ENCODE measurements at places on chromosomes 3 and 15. TPM values are rescaled to one million over a fixed set of nuclear protein-coding genes. Genes with fewer than 3 reads are reported as not detected.

The DOCK3 gene
- 0.08 TPM for total RNA-seq

The APBA2 gene
- total RNA-seq = 2.8 TPM

The FBXO40 gene
- 0.08 TPM for total RNA-seq

The OR5K2 gene
- not detected for total RNA-seq

The CLDN16 gene
- 0.89 TPM for total RNA-seq

- no peak for DNase-seq
- no peaks in the 10 kb centered on the region for H3K27me3 ChIP-seq
- no peaks in the 10 kb centered on the region for H3K4me1 ChIP-seq
These were observed 256.4 kb upstream of the SOX2 start for GRCh38 chr3:181455276-181455675.

GRCh38 chr3:167729591-167729990 is 5.1 kb downstream of the PDCD10 start:
- no peak for DNase-seq
- no peak overlapping the region for H3K27ac ChIP-seq
- no peak overlapping the region for H3K4me3 ChIP-seq
- no peaks in the 10 kb centered on the region for H3K36me3 ChIP-seq
- peaks cover 3% of the 10 kb centered on the region for H3K4me1 ChIP-seq
- H3K27me3 ChIP-seq = no peaks in the 10 kb centered on the region

DNA sequence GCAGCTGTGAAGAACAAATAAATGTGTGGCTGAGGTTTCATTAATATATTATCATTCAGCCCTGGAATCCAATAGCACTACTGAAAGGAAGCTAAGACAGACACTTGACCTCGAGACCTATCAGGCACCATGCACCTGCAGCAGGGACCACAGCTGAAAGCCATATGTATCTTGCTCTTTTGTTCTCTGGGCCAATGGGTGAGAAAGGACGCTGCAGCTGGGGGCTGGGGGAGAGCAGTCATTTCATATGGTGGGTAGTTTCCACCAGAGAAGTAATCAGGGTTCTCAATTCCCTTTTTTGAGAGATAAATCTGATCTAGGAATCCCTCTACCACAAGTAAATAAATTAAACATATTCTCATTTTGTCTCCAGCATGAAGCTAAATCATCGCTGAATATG is 225.6 kb upstream of the STRIT1 start:
- no peak for DNase-seq
- no peak overlapping the region for H3K27ac ChIP-seq
- H3K27me3 ChIP-seq = no peaks in the 10 kb centered on the region
- no peak overlapping the region for H3K4me3 ChIP-seq
- no peaks in the 10 kb centered on the region for H3K36me3 ChIP-seq

GRCh38 chr15:88913017-88913849 is at the start of gene MFGE8:
Gene MFGE8 (minus strand): TSS chr15:88913379. CDS start chr15:88913319, 60 bp downstream.
- no peak within 1 kb of the TSS for H3K27ac ChIP-seq
- DNase-seq = peak; percentile 63
- peaks cover 3% of the 10 kb centered on the region for H3K4me1 ChIP-seq
- H3K27me3 ChIP-seq = no peaks in the 10 kb centered on the region
- H3K4me3 ChIP-seq = peak within 1 kb of the TSS; percentile 76
- no peaks in the 10 kb centered on the region for H3K36me3 ChIP-seq

DNA sequence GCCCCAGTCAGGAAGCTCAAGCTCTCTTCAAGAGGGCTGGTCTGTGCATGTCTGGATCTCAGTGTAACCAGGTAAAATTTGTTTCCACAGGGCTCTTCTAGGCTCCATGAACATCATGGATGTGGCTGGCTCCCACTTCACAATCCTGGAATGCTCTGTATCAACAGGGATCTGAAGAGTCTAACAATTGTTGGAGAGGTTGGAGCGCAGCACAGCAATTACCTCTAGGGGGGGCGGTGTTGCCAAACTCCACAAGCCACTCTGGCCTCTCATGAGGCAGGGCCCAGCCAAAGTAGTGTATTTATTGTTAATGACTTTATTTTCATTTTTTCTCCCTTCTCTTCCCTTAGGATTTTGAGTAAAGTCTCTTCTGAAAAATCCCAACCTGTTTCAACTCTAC is 6.1 kb upstream of the EIF2B5 start:
- H3K4me3 ChIP-seq = no peak overlapping the region
- no peaks in the 10 kb centered on the region for H3K36me3 ChIP-seq

DNA sequence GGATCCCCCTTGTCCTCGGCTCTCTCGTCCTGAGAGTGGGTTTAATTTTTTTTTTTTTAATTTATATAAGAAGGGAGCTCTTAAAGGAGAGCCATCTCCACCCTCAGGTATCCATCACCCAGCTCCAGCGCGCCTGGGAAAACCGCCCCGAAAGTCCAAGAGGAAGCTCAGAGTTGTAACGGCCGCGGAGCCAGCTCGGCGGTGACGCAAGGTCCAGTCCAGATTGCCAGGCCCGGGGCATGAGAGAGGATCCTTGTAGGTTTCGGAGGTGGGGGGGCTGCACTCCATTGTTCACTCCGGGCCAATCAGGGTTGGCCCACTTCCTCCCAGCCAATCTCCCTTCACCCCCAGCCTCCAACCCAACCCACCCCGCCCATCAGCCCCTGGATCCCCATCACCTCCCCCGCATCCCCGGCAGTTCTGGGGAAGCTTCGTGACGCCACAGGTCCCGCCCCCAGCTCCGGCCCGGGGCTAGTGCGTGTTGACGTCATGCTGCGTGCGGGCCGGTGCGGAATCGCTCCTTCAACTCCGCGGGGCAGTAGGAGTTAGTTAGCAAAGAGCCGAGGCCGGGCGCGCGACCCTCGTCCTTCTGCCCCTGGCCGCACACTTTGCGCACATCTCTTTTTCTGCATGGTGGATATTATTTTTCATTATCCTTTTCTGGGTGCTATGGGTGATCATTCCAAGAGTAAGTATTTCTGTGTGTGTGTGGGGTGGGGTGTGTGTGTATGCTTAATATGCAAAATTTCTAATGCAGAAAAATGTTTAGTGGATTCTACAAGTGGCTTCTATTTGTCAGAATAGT is at the start of gene ISL2:
Gene ISL2, plus strand, starts transcription at position 520 of the 805 bp plus-strand sequence. Its CDS starts 111 bp downstream, at position 631.
- no peaks in the 10 kb centered on the region for H3K36me3 ChIP-seq
- H3K27ac ChIP-seq = no peak within 1 kb of the TSS
- H3K27me3 ChIP-seq = no peaks in the 10 kb centered on the region
- peaks cover 28% of the 10 kb centered on the region for H3K4me1 ChIP-seq
- peak; percentile 33 for DNase-seq

GRCh38 chr3:120446891-120447668 is 3.7 kb downstream of the FSTL1 start:
- H3K4me1 ChIP-seq = peaks cover 7% of the 10 kb centered on the region
- H3K27me3 ChIP-seq = no peaks in the 10 kb centered on the region
- H3K27ac ChIP-seq = no peak overlapping the region
- H3K36me3 ChIP-seq = no peaks in the 10 kb centered on the region
- no peak for DNase-seq
- H3K4me3 ChIP-seq = no peak overlapping the region

DNA sequence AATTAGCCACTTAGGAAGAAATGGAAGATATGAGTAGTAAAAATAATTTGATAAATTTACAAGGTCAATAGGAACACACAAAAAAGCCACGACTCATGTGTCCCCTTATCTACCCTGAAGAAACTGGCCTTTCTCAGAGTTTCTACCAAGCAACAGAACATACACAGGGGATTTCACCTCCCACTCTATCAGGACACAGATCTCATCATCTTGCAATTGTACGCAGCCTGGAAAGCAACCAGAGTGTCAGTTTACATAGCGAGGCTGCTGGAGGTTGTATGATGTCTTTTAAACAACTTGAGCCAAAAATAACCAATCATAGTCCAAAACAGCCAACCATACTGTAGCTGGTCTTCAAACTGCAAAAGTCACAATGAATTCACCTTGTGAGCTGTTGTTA is 19.7 kb upstream of the LMOD3 start:
- H3K4me3 ChIP-seq = no peak overlapping the region
- DNase-seq = no peak
- H3K4me1 ChIP-seq = no peaks in the 10 kb centered on the region
- no peak overlapping the region for H3K27ac ChIP-seq

DNA sequence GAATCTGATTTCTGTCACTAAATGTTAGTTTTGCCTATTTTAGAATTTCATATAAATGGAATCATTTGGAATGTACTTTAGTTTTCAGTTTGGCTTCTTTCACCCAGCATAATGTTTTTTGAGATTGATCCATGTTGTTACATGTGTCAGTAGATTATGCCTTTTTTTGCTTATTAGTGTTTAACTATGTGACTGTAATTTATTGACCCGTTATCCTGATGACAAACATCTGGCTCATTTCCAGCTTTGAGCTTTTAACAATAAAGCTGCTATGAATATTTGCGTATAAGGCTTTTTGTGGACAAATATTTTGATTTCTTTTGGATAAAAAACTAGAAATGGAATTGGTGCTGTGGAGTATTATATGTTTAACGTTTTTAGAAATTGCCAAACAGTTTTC is 254.5 kb upstream of the CFAP20DC start:
- peaks cover 3% of the 10 kb centered on the region for H3K27me3 ChIP-seq
- H3K4me1 ChIP-seq = no peaks in the 10 kb centered on the region
- no peak overlapping the region for H3K27ac ChIP-seq
- H3K36me3 ChIP-seq = no peaks in the 10 kb centered on the region

DNA sequence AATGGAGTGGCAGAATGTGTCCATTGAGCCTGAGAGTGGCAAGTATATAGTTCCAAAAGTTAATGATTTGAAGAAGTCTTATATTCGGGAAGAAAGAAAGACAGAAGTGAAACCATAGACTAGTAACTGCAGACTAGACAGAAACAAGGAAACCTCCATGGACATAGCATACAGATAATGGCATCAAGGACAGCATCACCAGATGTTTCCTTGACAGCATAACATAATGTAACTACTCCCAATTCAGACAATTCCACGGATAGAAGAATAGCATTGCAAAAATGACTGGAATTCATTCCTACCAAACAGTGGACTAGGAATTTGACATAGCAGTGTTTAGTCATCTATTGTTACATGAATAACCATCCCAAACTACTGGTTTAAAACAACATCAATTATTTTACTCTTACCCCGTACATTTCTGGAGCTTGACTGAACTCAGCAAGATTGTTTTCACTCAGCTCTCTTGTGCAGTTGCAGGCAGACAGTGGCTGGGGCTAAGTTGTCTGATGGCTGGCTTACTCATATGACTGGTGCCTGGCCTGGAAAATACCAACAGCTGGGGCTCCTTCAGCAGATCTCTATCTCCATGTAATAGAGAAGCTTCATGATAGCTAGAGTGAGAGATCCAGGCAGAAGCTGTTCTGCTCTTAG is 109.7 kb upstream of the GADL1 start:
- H3K4me1 ChIP-seq = no peaks in the 10 kb centered on the region
- H3K27ac ChIP-seq = no peak overlapping the region
- H3K4me3 ChIP-seq = no peak overlapping the region
- no peak for DNase-seq

GRCh38 chr3:112477891-112478290 is 21.4 kb downstream of the BTLA start:
- H3K4me3 ChIP-seq = no peak overlapping the region
- H3K27ac ChIP-seq = no peak overlapping the region
- no peak for DNase-seq
- H3K27me3 ChIP-seq = no peaks in the 10 kb centered on the region
- no peaks in the 10 kb centered on the region for H3K4me1 ChIP-seq

- H3K36me3 ChIP-seq = peaks cover 11% of the 10 kb centered on the region
- H3K27me3 ChIP-seq = no peaks in the 10 kb centered on the region
- H3K4me3 ChIP-seq = no peak overlapping the region
- peaks cover 13% of the 10 kb centered on the region for H3K4me1 ChIP-seq
- DNase-seq = no peak
These were observed 18.0 kb downstream of the MIX23 start for GRCh38 chr3:122365073-122365472.

- peaks cover 11% of the 10 kb centered on the region for H3K4me1 ChIP-seq
- H3K27ac ChIP-seq = no peak within 1 kb of the TSS
- H3K4me3 ChIP-seq = peak within 1 kb of the TSS; percentile 45
These were observed at the start of gene KIF23 for GRCh38 chr15:69413822-69414700. Gene KIF23 (plus strand): TSS chr15:69414349. CDS start chr15:69414466, 117 bp downstream.

DNA sequence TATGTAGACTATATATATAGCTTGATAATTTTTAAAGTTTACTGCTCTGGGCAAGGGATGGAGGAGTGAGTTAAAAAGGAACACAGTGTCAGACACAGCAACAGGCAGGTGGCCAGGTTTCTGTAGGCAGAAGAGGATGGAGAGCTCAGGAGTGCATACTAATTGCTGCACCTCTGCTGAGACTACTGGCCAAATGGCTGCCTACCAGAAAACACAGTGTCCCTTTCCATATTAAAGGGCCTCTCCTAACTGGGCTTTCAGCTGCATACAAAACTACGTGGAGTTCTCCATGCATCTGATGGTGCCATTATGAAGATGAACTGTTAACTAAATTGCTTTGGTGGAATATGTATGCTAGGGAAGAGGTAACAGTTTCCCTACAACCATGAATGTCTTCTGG is 1.8 kb downstream of the ATP13A4 start:
- no peaks in the 10 kb centered on the region for H3K27me3 ChIP-seq
- H3K27ac ChIP-seq = no peak overlapping the region
- DNase-seq = no peak
- no peaks in the 10 kb centered on the region for H3K4me1 ChIP-seq
- H3K4me3 ChIP-seq = no peak overlapping the region

- H3K4me1 ChIP-seq = no peaks in the 10 kb centered on the region
- no peak for DNase-seq
- no peak overlapping the region for H3K27ac ChIP-seq
- no peak overlapping the region for H3K4me3 ChIP-seq
- H3K36me3 ChIP-seq = no peaks in the 10 kb centered on the region
These were observed 34.6 kb downstream of the ZNF589 start for GRCh38 chr3:48275287-48276027.

DNA sequence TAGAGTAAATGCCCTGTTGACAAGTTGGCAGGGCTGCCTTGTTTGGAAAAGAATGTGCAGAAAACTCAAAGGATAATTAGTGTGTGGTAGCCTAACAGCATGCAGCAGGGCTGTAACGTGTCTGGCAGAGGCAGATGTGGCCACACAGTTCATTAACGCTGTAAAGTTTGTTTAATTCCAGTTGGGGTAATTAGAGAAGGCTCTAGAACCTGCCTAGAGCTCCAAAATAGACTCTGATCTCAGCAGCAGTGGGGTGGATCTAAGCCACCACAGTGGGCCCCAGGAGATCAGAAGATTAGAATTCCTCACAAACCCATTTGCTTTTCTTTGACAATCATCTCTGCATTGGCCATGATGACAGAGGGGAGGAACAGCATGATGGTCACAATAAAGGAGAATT is 65.1 kb upstream of the LEKR1 start:
- H3K4me1 ChIP-seq = no peaks in the 10 kb centered on the region
- H3K4me3 ChIP-seq = no peak overlapping the region
- no peak overlapping the region for H3K27ac ChIP-seq
- H3K27me3 ChIP-seq = no peaks in the 10 kb centered on the region
- H3K36me3 ChIP-seq = no peaks in the 10 kb centered on the region
- no peak for DNase-seq

Data from liver (tissue), 10 donors.